Hepatocyte (in vitro differentiated cells): ENCODE measurements at places on chromosomes 12 and 14. TPM values are rescaled to one million over a fixed set of nuclear protein-coding genes. Genes with fewer than 3 reads are reported as not detected.

The MDM2 gene
- 77.4 and 82.5 TPM in 2 replicates for total RNA-seq

DNA sequence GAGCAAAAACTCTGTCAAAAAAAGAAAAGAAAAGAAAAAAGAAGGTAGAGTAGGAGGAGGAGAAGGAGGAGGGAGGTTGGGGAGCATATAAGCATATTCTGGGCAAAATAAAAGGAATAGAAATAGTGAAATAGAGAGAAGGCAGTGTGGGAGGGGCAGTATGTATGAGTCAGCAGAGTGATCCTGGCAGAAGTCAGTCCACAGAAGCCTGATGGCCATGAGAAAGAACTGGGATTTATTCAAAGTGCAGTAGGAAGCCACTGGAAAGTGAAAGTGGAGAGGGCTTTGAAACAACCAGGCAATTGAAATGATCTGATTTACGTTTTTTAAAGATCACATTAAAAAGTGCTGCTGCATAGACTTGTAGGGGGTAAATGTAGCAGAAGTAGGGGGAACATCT is 368.6 kb upstream of the USP15 start:
- peak; percentile 11 for DNase-seq

- no peak for DNase-seq
Measured at GRCh38 chr14:31307198-31307597, 99.6 kb upstream of the HECTD1 start.

The SLC15A4 gene
- 34.6 and 48.5 TPM in 2 replicates for total RNA-seq

The KRT74 gene
- total RNA-seq: not detected in 2 replicates
